Aorta (tissue), 5 donors: ENCODE measurements at places on chromosomes 3 and 15.

DNA sequence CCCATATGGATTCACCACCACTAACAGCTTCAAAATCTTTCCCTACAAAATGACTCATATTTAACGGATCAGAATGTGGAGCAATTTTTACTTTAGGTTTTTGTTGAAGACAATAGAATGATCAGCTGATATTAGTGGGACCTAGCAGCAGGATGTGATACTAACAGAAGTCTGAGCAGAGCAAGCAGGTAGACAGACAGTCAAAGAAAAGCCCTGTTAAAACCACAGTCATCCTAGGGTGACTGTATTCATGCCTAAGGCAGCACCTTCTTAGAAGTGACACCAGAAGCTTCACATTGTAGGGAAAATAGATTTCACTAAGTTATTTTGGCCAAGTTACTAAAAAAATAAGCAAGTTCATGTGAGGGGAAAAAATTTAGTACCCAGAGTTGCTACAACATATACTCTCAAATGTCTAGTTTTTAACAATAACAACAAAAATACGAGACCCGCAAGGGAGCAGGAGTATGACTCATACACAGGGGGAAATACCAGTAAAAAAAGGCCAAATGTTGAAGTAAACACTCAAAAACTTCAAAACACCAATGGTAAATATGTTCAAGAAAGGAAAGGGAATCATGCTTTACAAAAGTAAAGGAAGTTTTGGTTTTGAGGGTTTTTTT is 590.9 kb downstream of the EPHA3 start:
- no peak for DNase-seq

GRCh38 chr15:63243101-63243500 is 34.3 kb upstream of the APH1B start:
- DNase-seq: peak; percentile 55

DNA sequence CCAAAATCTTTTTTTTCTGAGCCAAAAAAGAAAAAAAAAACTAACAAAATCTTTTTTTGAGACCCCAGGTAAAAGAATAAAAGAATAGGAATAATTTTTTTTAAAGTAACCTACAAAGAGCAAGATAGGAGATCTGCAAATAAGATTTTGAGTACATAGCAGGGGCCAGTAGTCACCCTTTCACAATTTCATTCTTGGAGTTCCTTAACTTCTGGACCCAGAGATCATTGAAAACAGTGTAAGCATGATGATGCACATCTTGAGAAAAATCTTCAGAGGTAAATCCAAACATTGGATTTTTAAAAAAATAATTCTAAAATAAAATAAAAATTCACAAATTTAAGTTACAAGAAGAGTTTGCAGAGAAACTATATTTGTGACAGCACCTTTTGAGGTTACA is 18.8 kb downstream of the TFRC start:
- DNase-seq: no peak

GRCh38 chr15:86060674-86061073 is 19.0 kb upstream of the AGBL1 start:
- no peak for DNase-seq

GRCh38 chr15:44394062-44394461 is 33.4 kb upstream of the CTDSPL2 start:
- DNase-seq: no peak
